Activated naive CD4-positive, alpha-beta T cell treated with Interleukin-2 at 50 U/mL for 16 hours (primary cell): ENCODE measurements at places on chromosomes 1 and 21.

GRCh38 chr21:31233711-31234110, 110.3 kb downstream of the TIAM1 start:
- DNase-seq = no peak

DNA sequence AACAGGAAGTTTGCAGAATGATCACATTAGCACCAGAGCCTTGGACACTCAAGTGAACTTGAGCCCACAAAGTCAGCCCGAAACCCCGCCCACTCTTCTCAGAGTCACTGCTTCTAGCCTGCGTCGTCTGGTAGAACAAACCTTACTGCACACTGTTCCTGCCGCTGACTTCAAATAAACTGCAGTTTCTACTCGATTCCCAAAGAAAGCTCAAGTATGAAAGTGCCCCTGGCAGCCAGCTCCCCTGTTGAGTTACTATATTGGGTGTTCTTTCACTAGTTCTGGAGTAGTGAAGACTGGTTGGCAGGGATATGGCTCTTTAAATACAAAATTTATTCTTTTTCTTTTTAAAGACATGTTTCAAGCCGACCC, 164.7 kb downstream of the GALNT2 start:
- no peak for DNase-seq

DNA sequence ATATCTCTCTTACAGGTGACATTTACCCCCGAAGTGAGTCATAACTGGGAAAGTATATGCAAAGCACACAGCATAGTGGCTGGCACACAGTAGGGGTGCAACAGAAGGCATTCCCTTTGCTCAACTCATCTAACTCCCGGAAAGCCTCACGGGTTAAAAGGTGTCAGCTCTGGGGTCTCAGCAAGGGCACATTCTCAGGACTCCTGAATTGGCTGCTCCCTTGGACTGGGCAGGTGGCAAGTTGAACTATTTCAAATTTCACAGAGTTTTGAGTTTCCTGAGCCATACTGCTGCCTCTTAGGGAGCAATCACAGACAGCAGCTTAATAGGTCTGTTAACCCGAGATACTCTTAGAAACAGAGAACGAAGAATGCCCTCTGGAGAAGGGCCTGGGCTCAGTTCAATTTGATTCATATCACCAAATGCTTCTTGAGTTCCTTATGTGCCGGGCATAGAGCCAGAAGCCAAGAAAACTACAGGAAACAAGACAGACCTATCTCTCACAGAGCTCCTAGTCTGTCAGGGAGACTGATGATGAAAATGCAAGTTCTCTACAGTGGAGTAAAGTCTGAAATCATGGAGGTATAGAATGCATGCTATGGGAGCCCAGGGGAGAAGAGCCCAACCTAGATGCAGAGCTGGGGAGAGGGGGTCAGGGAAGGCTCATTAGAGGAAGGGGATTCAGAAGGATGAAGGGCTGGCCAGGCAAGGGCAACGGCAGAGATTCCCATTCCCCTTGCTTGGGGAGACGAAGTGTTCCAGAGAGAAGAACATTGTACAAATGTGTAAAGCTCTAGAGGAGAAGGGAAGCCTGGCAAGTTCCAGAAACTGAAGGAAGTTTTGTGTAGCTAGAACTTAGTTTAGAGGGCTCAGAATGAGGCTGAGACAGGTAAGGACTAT, 143.9 kb upstream of the HMGB4 start:
- DNase-seq = no peak

GRCh38 chr1:9836632-9836960, 12.8 kb upstream of the CLSTN1 start:
- no peak for DNase-seq

DNA sequence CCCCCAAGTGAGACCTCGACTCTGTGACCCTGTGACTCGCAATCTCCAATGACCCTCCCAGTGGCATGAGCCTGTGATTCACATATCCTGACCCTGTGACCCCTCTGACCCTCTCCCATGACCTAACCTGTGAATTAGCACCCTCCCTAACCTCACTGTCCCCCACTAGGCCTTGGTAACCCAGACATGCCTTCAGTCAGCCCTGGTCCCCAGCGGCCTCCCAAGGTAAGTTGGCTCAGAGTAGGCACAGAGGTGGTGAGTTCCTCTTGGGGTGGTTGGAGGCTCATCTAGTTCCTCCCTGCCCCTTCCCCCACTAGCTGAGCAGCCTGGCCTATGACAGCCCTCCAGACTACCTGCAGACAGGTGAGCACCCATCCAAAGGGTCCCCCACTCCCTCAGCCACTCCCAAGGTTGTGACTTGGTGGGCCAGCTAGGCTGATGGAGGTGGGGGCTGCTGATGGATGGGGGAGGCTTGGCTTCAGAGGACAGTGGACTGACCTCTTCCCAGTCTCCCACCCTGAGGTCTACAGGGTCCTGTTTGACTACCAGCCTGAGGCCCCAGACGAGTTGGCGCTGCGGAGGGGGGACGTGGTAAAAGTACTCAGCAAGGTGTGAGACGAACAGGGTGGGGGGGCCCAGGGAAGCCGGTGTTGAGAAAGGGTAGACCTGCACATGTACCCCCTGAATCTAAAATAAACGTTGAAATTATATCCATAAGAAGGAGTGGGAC, 1.6 kb downstream of the SH3D21 start:
- no peak for DNase-seq

GRCh38 chr21:33063907-33064622, 5.9 kb upstream of the OLIG1 start:
- no peak for DNase-seq

DNA sequence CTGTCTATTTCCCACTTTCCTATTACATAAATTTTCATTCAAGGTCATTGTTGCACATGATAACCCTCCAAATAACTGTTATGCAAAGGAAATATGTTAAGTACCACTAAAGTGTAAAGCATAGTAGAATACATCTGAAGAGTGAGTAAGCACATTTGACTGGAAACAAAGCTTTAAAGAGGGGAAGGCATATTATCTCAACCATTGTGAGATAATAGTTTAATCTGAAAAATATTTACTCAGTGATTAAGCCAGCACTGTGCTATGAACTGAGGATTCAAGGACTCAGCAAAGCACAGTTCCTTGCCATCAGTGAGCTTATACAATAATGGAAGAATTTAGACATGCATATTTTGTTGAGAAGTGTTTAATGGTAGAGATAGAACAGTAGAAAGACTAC, 127.4 kb downstream of the HMCN1 start:
- no peak for DNase-seq

DNA sequence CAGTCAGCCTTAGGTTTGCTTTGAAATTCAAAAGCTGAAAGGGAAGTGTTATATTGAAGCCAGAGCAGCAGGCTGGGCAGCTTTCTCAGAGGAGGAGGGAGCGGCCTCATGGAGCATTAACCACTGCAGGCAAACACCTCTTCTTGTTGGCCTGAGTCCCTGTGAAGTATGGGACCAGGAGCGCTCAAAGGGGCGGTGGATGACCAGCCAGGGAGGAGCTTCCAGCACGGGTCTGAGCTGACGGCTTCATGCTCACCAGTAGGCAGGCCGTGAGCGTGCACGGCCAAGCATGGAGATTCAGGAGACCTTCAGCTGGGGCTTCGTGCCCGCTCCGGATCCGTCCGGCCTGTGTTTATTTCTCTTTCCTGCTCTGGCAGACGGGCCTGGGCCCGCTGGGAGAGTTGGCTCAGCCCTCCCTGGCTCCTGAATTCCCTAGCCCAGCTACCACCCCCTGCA, 245.2 kb downstream of the TRABD2B start:
- DNase-seq = no peak

- DNase-seq = peak; percentile 7
Observed at GRCh38 chr1:54376430-54377039, 29.7 kb downstream of the SSBP3 start.

DNA sequence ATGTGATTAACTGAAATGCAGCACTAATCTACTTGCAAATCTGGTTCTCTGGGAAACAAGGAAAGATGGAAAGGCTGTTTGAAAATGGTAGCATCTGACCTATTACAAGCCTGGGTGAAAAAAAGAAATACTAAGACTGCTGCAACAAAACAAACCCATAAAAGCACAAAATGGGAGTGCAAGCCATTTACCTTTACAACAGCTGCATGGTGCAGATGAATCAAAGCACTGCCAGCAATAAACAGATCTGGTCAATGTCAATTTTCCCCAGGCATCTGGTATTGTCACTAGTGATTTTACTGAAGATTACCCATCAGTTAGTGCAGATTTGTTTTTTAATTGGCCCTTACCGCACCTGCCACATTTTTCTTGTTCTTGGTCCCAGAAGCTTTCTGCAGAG, 1341.7 kb downstream of the PLA2G4A start:
- DNase-seq = no peak

DNA sequence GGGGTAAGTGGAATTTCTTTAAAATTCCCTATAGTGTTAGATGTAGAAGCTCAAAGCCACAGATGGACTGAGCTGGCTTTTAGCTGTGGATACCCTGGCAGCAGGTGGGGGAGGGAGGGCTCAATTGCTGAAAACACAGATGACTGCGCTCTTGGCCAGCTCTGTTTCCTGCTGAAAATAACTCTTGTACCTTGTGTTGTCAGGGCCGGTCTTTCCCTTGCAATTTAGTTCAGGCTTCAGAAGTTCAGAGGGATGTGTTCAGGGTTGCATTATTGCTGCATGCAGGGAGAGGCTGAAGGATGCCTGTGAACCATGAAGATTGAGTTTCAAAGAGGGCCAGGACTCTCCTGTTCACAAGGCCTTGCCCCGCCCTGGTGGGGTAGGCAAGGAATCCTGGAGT, 58.1 kb upstream of the GCLM start:
- no peak for DNase-seq

DNA sequence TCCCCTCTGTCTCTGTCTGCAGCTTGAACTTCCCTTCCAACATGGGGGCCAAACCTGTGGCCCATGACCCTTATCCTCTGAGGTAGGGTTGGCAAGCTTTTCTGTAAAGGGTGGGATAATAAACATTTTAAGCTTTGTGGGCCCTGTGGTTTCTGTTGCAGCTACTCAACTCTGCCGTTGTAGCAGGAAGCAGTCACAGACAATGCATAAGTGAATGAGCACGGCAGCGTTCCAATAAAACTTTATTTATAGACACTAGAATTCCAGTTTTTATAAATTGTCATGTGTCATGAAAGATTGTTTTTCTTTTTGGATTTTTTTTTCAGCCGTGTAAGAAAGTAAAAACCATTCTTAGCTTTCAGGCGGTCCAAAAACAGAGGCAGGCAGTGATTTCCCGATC, 18.2 kb upstream of the CDK18 start:
- no peak for DNase-seq

DNA sequence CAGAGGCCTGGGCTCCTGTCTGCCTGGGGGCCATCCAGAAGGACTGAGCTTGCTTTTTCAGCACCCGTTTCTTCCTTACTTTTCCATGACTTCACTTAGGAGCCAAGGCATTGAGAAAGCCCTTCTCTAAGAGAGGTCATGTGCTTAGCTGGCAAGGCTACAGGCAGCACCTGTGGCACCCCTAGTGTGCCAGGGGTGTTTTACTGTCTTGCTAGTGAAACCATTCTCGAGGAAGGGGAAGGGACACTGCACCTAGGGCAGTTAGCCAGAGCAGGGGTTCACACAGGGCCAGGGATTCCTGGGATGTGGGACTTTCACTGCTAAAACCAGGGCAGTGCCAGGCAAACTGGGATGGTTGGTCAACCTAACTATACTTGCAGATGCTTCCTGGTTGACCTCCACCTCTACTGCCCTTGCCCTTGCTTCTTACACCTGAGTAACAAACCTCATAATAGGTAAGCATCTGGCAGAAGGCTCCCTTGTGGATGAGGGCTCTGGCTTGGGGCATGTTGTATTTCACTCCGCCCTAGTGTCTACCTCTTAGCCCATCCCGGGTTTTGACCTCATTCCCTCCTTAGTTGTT, 69.2 kb downstream of the NOS1AP start:
- no peak for DNase-seq

DNA sequence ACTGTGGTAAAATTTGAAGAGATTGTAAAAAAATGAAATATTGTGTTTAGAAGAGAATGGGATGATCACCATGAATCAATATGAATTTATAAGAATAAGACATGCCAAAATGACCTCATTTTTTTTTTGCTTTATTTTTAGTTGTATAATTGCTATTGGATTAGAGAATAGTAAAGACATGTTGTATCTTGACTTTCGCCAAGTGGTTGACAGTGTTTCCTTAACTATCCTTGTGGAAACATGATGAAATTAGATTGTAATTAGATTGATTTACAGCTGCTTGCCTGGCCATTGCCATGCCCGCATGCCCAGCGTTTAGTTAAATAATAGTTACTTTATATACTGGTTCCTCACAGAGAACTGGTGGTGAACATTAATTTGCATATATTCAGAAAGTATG, 154.9 kb downstream of the MAGI3 start:
- DNase-seq = no peak

- no peak for DNase-seq
Observed at GRCh38 chr1:11923069-11923826, 3.0 kb downstream of the KIAA2013 start.

- no peak for DNase-seq
Observed at GRCh38 chr1:205930195-205930577, 13.1 kb downstream of the SLC26A9 start.

- no peak for DNase-seq
Observed at GRCh38 chr1:77126307-77126706, 92.9 kb downstream of the PIGK start.

GRCh38 chr1:220983877-220984635, 104.8 kb downstream of the HLX start:
- no peak for DNase-seq

- DNase-seq = no peak
Observed at GRCh38 chr1:211487082-211487481, 4.9 kb downstream of the RD3 start.

DNA sequence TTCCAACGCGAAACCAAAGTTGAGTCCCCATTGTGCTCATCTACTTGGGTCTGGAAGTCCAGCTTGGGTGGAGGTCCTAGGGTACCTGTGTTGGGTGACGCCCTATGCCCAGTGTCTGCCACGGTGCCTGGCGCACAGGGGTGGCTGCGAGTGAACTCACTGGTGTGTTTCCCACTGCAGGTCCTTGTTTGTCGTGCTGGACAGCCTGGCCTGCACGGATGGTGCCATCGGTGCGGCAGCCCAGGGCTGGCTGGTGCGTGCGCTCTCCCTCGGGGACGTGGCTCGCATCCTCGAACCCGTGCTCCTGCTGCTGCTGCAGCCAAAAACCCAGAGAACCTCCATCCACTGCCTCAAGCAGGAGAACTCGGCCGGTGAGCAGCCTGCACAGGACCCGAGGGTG, 80.4 kb upstream of the MORC3 start:
- DNase-seq = no peak
